ENCODE measurements at places on chromosomes 7 and 10.

DNA sequence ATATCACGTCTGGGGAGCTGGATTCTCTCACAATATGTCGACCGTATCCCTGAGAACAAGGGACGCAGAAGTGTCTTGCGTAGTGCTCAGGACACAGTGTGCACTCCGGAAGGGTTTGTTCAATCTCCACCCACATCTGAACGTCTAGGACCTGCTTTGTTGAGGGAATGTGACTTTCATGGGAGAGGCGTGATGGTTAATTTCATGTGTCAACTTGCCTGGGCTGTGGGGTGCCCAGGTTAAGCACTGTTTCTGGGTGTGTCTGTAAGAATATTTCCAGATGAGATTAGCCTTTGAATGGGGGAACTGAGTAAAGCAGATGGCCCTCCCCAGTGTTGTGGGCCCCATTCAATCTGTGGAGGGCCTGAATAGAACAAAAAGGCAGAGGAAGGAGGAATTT, 80.4 kb upstream of the SFMBT2 start:
- no peak for DNase-seq

- DNase-seq = peak; percentile 44
Measured at GRCh38 chr10:34010891-34011290, 676.4 kb upstream of the NRP1 start.

GRCh38 chr7:2309889-2310331, 4.3 kb downstream of the SNX8 start:
- no peak for DNase-seq

DNA sequence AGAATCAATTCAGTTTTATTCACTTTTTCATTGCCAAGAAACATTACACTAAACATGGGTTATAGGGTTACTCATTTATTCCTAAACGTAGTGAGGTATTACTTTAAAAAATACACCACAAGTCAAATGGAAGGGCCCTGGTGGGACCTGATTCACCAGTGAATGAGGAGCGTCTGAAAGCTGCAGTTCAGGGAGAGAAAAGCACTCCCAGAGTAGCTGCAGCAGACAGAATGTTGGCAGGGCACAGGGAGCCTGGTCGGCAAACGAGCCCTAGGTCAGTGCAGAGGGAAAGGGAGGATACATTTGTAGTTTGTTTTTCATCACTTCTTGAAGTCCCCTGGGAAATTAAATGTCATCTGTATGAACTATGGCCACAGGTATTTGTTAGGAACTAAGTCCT, 361.7 kb upstream of the ETV1 start:
- DNase-seq = no peak

DNA sequence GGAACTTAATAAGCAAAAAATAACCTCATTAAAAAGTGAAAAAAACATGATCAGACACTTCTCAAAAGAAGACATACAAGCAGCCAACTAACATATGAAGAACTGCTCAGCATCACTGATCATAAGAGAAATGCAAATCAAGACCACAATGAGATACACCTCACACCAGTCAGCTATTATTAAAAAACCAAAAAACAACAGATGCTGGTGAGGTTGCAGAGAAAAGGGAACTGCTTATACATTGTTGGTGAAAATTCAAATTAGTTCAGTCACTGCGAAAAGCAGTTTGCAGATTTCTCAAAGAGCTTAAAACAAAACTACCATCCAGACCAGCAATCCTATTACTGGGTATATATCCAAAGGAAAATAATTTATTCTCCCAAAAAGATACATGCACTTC, 513.3 kb downstream of the MDFIC start:
- DNase-seq = no peak

GRCh38 chr7:148919859-148920258, 35.8 kb upstream of the EZH2 start:
- no peak for DNase-seq
